ENCODE measurements at places on chromosomes 16 and 17. TPM values are rescaled to one million over a fixed set of nuclear protein-coding genes. Genes with fewer than 3 reads are reported as not detected.

HNF1B gene
- not detected for total RNA-seq

STXBP4 gene
- total RNA-seq, result 13.5 TPM

AANAT gene
- not detected for total RNA-seq

ARMC7 gene
- total RNA-seq, result 2.9 TPM

NLRC5 gene
- 43.4 TPM for total RNA-seq

KCNAB3 gene
- under 0.01 TPM for total RNA-seq

RND2 gene
- total RNA-seq, result 0.39 TPM

KLHDC4 gene
- total RNA-seq, result 26.8 TPM

CTRL gene
- 0.37 TPM for total RNA-seq

NPIPA1 gene
- total RNA-seq, result 41.6 TPM

KRTAP1-5 gene
- total RNA-seq, result 1.6 TPM

ABI3 gene
- total RNA-seq, result under 0.01 TPM

UNC45B gene
- total RNA-seq, result not detected

OR1A1 gene
- not detected for total RNA-seq

SRL gene
- not detected for total RNA-seq

CACNG1 gene
- not detected for total RNA-seq

SOX9 gene
- 0.37 TPM for total RNA-seq

TMEM204 gene
- 15.8 TPM for total RNA-seq

MT1G gene
- 0.59 TPM for total RNA-seq

SLC9A5 gene
- 1.1 TPM for total RNA-seq

TRPV3 gene
- 1.1 TPM for total RNA-seq

KCNH4 gene
- not detected for total RNA-seq

SRCIN1 gene
- total RNA-seq, result not detected

TM4SF5 gene
- not detected for total RNA-seq

FA2H gene
- not detected for total RNA-seq

CSH2 gene
- total RNA-seq, result not detected

KRTAP2-3 gene
- not detected for total RNA-seq

USP10 gene
- 45.2 TPM for total RNA-seq

VAT1L gene
- under 0.01 TPM for total RNA-seq

SHISA9 gene
- not detected for total RNA-seq

NETO2 gene
- 11.0 TPM for total RNA-seq

CDRT15L2 gene
- total RNA-seq, result not detected

HS3ST3A1 gene
- total RNA-seq, result 9.9 TPM

All from subcutaneous preadipocyte (primary cell).